H4 (cell line): ENCODE measurements at places on chromosomes 4 and X. TPM values are rescaled to one million over a fixed set of nuclear protein-coding genes. Genes with fewer than 3 reads are reported as not detected.

The TMPRSS11F gene
- not detected in 2 replicates for total RNA-seq

The NWD2 gene
- total RNA-seq, result not detected in 2 replicates

The ETDB gene
- total RNA-seq, result not detected in 2 replicates

The SSX3 gene
- not detected in 2 replicates for total RNA-seq

The XKRX gene
- 0.31 and 0.39 TPM in 2 replicates for total RNA-seq

The MAGEA9B gene
- 0.08 TPM in 1 of 2 replicates, not detected in the other for total RNA-seq

The RAB40A gene
- total RNA-seq, result 0.04 TPM in 1 of 2 replicates, not detected in the other

The NEIL3 gene
- 21.1 and 23.8 TPM in 2 replicates for total RNA-seq

The TMEM35A gene
- total RNA-seq, result not detected in 2 replicates

The SHOX gene
- total RNA-seq, result 0.08 TPM in 1 of 2 replicates, not detected in the other

The TEX11 gene
- not detected in 2 replicates for total RNA-seq

The RIPPLY1 gene
- total RNA-seq, result not detected in 2 replicates

The KLF3 gene
- total RNA-seq, result 5.2 and 8.0 TPM in 2 replicates

The PRSS12 gene
- 6.7 and 12.2 TPM in 2 replicates for total RNA-seq

The SSX1 gene
- 0.14 TPM in 1 of 2 replicates, not detected in the other for total RNA-seq

The GPR78 gene
- total RNA-seq, result 0.41 TPM in 1 of 2 replicates, not detected in the other

The MAGEA10 gene
- total RNA-seq, result not detected in 2 replicates

The DAPP1 gene
- not detected in 2 replicates for total RNA-seq

The IL21 gene
- total RNA-seq, result not detected in 2 replicates

The DCAF8L2 gene
- total RNA-seq, result 6.2 and 9.0 TPM in 2 replicates

The CLCN5 gene
- total RNA-seq, result 2.4 and 3.6 TPM in 2 replicates

The DKK2 gene
- 0.87 and 3.3 TPM in 2 replicates for total RNA-seq

The HERC6 gene
- 17.5 and 23.3 TPM in 2 replicates for total RNA-seq

The MAML3 gene
- total RNA-seq, result 0.21 and 0.43 TPM in 2 replicates

The RS1 gene
- total RNA-seq, result not detected in 2 replicates

The AWAT2 gene
- total RNA-seq, result not detected in 2 replicates

The NLGN4X gene
- 3.8 and 5.6 TPM in 2 replicates for total RNA-seq

The AFP gene
- total RNA-seq, result 7.3 and 11.0 TPM in 2 replicates
